Astrocyte of the spinal cord (primary cell): ENCODE measurements at places on chromosomes 11 and 22.

GRCh38 chr11:15697437-15698236 lies 582.9 kb downstream of the INSC start:
- DNase-seq: no peak

- no peak for DNase-seq
These were observed 17.2 kb downstream of the P2RY2 start for GRCh38 chr11:73235236-73235786.

DNA sequence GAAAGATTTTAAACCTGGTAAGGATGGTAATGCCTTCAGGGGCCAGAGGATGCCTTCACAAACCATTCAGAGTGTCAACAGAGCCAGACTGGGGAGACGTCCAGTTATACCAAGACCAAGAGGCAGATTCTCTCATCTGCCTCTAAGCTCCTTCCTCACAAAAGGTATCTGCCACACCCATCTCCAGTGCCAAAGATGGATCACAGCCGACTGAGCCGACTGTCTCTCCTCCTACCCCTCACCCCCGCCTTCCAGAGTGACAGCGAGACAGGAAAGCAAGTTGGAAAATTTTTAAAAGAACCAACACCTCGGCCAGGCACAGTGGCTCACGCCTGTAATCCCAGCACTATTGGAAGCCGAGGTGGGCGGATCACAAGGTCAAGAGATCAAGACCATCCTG lies 79.1 kb upstream of the AKIP1 start:
- no peak for DNase-seq

DNA sequence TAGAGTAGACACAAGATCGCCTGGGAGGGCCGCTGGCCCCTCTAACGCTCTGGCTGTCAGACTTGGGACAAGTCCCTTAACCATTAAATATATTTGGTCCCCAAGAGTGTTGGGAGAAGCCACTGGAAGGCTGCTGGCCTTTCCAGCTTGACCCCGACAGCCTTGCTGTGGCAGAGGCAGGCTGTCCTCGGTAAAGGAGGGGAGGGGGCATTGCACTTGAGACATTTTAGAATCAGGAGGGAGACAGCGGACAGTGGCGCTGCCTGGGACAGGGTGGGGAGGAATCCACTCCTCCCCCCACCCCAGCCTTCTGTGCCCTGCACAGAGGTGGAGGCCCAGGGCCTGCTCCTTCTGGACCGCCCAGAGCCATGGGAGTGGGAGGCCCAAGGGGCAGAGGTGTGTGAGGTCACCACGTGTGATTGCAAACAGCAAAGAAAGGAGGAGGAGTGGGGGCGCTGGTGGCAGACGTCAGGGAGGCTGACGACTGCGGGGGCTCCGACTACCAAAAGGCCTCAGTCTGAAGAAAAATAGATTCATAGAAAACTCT lies 28.9 kb downstream of the APOL1 start:
- no peak for DNase-seq

- DNase-seq: no peak
These were observed 96.5 kb upstream of the PDGFD start for GRCh38 chr11:104260456-104260855.

- DNase-seq: no peak
These were observed 722 bp upstream of the KRTAP5-2 start for GRCh38 chr11:1598816-1599215.

DNA sequence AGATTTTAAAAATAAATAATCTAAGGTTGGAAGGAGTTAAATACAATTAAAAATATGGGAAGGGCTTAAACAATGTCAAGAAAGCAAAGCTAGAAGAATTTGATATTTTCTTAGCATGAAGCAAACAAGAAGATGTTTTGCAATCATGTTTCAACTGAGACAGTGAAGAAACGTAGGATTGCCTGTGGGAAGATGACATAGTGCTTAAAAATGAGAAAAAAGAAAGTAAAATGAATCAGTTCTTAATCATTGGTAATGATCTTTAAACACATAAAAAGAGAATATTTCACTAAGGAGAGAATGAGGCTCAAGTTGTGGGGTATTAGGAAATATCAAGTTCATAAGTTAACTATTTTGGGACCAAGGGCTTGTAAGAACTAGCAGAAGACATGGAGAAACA lies 855.0 kb downstream of the METTL15 start:
- peak; percentile 22 for DNase-seq

DNA sequence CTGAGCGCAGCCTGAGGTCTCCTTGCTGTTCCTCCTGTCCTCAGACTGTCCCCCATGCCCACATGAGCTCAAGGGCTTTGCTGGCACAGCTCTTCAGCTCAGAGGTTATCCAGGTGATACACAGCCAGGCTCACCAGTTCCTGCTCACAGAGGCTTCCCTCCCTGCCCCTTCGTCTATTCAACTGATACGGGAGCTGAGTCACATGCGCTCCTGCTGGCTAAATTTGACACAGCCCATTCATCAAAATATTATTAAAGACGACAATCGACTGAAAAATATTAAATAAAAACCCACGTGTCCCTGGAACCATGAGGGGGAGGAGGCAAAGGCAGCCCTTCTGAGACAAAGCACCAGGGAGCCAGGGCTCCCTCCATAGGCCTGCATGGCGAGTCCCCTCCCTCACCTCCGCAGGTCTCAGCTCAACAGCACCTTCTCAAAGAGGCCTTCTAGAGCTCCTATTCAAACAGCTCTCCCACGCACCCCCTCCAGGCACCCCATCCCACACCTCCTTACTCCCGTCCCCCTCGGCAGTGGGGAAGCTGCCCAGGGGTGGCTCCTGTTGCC lies 40.5 kb downstream of the DUSP8 start:
- no peak for DNase-seq

- no peak for DNase-seq
These were observed 36.6 kb upstream of the NFAM1 start for GRCh38 chr22:42468841-42469240.

DNA sequence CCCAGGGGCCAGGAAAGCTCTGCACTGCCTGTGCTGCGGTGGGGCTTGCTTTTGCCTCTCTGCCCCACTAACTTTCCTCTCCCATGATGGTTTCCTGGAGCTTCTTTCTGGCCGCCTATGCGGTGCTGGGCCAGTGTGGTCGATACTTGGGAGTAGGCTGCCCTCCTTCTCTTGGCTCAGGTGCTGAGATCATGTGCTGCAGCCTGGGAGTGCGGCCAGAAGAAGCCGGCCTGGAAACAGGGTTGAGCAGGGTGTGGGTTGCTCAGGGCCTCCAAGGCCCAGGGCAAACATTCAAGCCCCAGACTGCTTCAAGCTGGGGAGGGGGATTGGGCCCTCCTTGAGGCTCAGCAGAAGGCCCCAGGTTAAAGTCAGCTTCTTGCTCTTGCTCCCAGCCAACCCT lies 125.0 kb downstream of the NTM start:
- DNase-seq: no peak

GRCh38 chr11:119282495-119282894 lies 34.4 kb downstream of the MCAM start:
- DNase-seq: no peak

DNA sequence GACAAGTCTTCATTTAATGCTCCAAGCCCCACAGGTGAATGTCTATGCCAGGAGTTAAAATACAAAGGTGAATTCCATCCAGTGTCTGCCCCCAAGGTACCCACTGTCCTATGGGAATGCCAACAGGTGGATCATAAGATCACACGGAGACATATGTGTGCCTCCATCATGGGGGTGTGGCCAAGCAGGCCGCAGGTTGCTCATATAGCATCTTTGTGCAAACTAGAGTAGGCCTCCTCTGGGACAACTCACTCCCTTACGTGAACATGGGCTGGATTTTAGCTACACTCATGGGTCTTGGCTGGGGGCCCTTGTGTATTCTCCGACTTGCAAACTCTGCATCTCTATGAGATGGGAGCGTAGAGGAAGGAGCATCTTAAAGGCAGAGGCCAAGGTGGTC lies 6.9 kb downstream of the NCF4 start:
- no peak for DNase-seq

- DNase-seq: no peak
These were observed 426.0 kb downstream of the TBC1D22A start for GRCh38 chr22:47188261-47189055.

GRCh38 chr22:25420925-25421904 lies 143.3 kb upstream of the GRK3 start:
- no peak for DNase-seq
